ENCODE measurements at places on chromosomes 4 and X.

DNA sequence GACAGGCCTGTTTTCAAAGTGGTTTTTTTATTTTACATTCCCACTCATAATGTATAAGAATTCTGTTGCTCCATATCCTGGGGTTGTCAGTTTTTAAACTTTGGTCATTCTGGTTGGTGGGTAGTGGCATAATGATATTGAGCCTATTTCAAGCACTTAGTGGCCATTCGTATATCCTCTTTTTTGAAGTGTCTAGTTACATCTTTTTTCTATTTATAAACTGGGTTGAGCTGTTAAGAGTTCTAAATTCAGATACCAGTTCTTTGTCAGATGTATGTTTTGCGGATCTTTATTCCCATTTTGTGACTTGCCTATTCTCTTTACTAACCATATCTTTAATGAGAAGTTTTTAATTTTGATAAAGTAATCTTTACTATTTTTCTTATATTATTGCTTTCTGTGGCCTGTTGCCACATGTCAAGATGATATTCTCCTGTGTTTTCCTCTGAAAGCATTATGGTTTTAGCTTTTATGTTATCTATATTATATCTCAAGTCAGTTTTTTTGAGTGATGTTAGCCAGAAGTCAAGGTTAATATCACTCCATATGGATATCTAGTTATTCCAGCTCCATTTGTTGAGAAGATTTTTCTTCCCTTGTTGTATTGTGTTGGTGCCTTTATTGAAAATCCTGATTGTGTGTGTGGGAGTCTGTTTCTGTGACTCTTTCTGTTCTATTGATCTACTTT, 110.9 kb downstream of the FHIP1A start:
- no peak for DNase-seq

DNA sequence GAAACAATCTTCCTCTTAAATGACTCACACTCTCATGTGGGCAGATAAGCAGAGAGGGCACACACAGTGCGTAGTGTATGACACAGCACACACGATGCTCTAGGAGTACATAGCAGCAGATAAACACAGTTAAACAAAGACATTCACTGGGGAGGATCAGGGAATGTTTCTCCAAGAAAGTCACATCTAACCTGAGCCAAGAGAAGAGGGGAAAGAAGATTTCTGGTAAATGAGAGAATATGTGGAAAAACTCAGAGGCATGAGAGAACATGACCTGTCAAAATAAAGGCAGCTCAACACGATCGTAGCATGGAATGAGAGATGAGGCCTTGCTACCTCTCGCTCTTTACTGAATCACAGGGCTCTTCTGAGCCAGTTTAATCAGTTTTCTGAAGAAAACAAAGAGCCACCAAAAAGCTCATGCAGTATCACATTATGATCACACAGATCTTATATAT, 251.0 kb downstream of the ANK2 start:
- no peak for DNase-seq

DNA sequence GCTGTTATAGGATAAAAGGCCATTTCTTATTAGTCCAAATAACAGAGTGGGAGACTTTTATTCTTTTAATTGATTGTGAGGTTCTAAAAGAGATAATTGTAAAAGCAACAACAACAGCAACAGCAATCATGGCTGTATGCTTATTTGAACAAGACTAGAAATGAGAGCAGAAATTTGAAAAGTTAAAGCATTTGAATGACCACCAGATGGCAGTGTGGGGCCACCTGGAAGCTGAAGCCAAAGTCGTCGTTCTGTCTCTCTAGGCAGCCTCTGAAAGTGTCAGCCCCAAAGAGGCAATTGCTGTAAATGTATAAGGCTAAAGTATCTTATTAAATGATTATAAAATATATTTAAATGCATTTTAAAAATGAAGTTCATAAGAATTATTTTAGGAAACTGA, 42.2 kb downstream of the SH2D1A start:
- no peak for DNase-seq

- DNase-seq = no peak
Observed at GRCh38 chr4:95293014-95293413, 255.8 kb downstream of the UNC5C start.

DNA sequence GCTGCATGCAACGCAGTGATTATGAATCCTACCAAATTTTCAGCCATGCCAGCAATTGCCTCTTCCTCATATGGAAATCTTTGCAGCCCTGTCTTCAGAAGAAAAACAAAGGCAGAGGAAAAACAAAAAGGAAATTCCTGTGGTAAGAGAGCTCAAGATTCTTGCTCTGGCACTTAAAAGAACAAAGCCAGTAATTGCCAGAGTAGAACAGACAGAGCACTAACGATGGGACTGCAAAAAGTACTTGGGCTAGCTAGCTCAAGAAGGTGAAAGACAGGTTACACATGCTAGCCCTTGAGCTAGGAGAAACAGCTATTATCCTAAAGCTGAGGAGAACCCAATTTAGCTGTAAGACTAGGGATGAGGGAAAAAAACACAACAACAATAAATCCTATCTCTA, 582.3 kb downstream of the KCNIP4 start:
- DNase-seq = no peak

DNA sequence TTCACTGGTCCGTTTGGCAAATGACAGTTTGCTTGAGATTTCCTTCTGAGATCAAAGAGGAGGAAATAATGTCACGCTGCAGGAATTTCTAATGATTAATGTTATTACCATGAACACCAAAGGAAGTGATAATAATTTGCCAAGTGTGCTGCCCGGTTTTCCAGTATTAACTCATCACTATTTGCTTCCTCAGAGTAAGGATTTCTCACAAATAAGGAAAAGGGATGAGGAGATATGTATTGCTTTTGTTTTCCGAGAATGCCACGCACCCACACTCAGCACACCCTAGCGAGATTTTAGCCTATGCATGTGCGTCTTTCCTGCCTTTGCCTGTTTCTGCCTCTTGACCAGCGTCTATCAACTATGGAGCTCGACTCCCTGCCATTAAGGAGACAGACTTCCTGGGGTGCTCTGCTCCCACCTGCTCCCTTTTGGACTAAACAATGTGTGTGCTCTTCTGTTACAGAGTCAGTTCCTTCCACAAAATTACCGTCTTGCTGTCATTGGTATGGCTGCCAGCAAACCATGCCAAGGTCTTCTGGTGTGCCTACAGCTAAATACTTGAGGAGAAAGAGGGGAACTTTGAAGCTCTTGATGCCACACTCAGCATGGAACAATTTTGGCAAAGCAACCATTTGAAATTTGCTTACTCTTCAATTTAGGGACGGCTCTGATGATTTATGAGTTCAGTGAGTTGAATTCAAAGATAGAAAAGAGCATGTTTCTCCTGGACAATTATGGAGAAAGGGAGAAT, 393.1 kb upstream of the ZFP42 start:
- no peak for DNase-seq

DNA sequence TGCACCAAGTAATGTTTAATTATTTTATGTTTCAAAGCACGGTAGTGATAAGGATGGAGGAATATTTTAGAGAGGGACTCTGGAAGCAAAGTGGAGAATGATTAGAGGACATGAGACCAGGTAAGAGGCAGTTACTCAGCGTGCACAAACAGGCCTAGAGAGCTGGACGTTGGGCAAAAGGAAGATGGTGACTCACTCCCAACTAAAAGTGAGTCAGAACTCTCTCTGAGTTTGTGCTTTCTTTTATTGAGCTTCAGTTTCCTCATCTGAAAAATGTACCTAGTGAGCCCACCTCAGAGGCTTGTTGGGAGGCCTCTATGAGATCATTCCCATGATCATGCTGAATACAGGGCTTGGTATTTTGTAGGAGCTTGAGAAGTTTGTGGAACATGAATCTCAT, 1.6 kb upstream of the ZC4H2 start:
- no peak for DNase-seq

- DNase-seq = no peak
Observed at GRCh38 chrX:115410731-115411428, 121.4 kb downstream of the LUZP4 start.

DNA sequence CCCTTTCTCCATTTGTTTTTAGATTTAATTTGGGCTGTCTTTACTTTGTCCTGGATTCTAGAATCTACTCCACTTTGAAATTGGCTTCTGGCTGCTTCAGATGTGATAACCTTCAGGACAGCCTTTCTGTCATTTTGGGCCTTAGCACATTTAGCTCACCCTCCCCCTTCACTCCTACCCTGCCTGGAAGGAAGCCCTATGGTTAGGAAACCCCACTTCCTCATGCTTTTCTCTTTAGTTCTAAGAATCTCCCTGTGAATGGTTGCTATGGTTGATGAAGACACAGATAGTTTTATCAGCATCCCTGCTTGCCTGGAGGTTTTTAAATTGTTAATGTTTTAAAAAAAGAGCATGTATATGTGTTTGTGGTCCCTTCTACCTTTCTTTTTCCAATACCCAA, 100.7 kb upstream of the PTPN13 start:
- DNase-seq = no peak

GRCh38 chr4:71545168-71545567, 206.3 kb downstream of the SLC4A4 start:
- no peak for DNase-seq

DNA sequence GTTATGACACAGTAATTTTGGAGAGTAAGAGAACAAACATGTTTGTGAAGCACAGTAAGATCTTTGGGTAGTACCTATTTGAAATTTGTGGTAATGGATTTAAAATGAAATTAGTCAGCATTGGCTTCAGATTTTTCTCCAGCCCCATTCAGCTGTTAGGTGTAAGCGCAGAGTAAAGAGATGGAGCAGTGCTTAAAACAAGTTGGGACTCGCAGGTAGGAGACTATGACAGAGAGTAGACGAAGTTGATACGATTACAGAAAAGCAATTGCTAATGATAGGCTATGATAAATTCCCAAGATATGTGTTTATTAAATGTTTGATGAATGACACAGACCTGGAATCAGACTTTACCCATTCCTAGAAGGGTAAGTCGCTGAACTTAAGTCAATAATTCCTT, 72.6 kb downstream of the CHIC2 start:
- DNase-seq = no peak

DNA sequence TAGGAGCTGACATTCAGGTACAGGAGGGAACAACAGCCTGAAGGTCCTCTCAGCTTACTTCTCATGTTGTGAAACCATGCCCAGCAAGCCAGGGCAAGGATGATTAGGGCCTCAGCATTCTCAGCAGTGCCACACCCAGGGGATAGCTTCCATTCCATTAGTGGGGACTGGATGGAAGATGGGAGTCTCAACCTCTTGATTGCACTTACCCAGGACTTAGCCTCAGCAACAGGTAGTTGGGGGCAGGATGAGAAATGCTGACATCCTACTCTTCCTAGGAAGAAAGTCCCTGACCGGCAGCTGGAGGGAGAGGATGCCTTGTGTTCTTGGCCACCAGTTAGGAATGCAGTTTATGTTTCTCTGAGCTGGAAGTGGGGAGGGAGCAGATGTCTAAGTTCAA, 8.8 kb upstream of the BEX3 start:
- no peak for DNase-seq

DNA sequence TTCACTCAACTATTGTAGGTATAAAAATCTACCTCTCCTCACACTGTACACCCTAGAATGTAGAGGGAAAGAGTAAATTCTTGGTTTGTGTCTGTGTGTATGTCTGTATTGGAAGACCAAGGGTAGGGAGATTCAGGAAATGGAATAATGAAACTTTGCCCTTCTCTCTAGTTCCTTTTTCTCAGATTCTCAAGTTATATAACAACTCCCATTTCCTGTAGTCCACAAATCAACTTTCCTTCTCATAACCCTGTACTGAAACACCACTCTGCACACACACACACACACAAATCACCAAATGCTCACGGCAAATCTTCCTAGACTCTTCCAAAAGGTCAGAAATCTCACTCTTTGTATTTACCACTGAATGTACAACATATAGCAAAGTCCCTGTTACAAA, 824.5 kb upstream of the DIAPH2 start:
- DNase-seq = no peak

DNA sequence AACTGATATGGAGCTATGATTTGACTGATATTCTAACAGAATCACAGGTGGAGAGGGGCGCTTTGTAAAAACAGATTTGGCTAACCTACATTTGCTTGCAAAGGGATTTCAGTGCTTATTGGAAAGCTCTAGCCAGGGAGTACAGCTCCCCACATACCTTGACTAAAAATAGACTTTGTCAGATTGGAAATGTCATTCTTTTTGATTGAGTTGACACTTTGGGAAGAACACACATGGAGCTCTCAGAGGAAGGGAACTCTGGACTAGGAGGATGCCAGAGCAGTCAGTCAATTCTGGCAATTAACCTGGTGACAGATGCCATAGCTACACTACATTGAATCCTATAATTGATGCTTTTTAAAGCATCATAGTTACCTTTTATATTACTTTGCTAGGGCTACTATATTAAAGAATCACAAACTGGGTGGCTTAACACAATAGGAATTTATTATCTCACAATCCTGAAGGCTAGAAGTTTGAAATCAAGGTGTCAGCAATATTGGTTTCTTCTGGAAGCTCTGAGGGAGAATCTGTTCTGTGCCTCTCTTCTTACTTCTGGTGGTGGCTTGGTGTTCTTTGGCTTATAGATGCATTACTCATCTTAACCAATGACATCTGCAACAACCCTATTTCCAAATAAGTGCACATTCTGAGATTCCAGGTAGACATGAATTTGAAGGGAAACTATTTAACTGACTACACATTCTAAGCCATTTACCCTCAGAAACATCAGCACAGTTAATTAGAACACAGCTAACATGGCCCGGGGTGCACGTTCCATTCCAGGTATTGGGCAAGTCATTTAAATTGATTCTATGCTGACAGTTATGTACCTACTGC, 8.4 kb upstream of the HERC3 start:
- DNase-seq = no peak

DNA sequence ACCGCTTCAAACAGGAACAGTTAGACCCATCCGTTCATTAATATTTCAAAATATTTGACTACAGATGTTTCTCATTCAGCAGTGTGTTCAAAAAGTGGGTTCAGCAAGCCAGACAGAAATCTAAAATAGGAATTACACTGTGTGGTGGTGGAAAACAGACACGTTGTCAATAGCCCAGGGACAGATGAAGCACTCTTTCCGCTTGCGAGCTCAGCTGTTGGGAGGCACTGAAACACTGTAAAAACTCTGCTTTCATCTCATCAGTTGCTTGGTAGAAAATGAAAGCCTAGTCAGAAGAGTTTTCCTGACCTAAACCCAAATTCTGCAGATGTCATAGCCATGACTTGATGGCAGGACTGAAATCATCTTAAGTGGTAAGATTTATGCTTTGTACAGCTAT, 38.5 kb downstream of the LRP2BP start:
- DNase-seq = no peak

Measured in NCI-H1417 treated with DMSO at 0.1 percent for 48 hours (cell line).